Activated B cell treated with CpG ODN at 0.5 μM for 24 hours (primary cell): ENCODE measurements at places on chromosomes 16 and 17.

- no peak for DNase-seq
Observed at GRCh38 chr17:38738007-38738662, 8.0 kb downstream of the CISD3 start.

GRCh38 chr16:8453359-8453758 is 137.0 kb downstream of the TMEM114 start:
- DNase-seq = no peak

DNA sequence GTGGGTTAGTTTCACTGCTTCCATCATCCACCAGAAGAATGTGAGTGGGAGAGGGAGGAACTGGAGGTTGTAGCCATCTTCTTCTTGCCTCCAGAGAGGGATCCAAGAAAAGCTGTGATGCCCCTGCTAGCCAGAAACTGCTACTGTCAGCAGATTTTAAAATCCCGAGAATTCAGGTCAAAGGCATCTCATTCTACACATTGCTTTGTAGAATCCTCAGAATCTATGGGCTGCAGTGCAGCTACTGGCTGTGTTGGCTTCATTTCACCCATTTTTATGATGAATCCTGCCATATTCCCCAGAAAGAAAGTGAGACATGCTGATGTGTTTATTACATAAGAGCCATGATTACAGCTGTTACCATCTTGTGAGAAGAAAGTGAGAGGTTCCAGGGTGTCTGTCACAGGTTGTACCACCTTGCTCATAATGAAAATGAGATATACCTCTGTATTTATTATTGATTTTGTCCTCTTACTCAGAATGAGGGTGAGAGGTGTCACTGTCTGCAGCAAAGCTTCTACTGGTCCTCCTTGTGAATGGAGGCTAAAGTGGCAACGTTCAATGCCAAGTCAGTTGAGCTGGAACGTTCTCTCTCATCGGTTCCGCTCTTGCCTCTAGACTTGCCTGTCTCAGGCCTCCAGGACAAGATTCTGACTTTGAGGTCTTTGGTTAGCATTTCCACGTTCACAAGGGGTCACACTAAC is 50.1 kb upstream of the MYH10 start:
- no peak for DNase-seq

GRCh38 chr17:40032322-40033320 is 17.4 kb downstream of the CSF3 start:
- DNase-seq = no peak
